ENCODE measurements at places on chromosomes 12 and 14.

GRCh38 chr12:54045401-54045800, 8.2 kb upstream of the HOXC4 start:
- no peak for DNase-seq

DNA sequence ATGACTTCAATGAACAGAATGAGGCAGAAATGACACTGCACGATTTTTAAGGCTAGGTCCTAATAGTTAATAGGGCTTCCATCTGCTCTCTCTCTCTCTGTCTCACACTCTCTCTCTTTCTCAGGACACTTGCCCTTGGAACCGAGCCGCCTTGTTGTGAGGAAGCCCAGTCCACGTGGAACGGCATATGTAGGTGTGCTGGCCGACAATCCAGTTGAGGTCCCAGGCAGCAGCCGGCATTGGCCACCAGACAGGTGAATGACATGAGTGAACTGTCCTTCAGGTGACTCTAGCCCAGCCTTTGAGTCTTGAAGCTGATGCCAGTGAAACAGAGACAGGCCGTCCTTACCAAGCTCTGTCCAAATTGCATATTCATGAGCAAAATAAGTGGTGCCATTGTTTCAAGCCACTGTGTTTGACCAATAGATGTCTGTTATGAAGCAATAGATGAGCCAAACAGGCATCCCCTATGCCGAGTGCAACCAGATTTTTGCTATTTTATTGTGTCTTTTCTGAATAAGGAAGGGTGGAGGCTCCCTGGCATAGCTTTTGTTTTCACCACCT, 217.5 kb upstream of the LHX5 start:
- no peak for DNase-seq

- no peak for DNase-seq
These were observed 3.5 kb downstream of the CPNE6 start for GRCh38 chr14:24074625-24075484.

GRCh38 chr14:53295985-53296582, 143.0 kb upstream of the DDHD1 start:
- DNase-seq = peak; percentile 10

- DNase-seq = no peak
These were observed 2.4 kb downstream of the WASHC3 start for GRCh38 chr12:102059343-102059742.

DNA sequence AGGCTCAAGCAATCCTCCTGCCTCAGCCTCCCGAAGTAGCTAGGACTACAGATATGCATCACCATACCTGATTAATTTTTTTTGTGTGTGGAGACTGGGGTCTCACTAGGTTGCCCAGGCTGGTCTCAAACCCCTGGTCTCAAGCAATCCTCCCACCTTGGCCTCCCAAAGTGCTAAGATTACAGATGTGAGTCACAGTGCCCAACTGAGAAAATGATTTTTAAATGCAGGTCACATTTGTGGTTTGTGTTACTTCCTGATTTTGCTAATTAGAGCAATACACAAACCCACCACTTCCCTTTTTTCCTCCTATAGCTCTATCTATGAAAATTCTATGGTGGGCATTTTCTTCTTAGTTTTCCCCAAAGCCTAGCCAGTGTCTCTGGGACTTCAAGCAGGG, 45.5 kb upstream of the TMEM263 start:
- DNase-seq = no peak

DNA sequence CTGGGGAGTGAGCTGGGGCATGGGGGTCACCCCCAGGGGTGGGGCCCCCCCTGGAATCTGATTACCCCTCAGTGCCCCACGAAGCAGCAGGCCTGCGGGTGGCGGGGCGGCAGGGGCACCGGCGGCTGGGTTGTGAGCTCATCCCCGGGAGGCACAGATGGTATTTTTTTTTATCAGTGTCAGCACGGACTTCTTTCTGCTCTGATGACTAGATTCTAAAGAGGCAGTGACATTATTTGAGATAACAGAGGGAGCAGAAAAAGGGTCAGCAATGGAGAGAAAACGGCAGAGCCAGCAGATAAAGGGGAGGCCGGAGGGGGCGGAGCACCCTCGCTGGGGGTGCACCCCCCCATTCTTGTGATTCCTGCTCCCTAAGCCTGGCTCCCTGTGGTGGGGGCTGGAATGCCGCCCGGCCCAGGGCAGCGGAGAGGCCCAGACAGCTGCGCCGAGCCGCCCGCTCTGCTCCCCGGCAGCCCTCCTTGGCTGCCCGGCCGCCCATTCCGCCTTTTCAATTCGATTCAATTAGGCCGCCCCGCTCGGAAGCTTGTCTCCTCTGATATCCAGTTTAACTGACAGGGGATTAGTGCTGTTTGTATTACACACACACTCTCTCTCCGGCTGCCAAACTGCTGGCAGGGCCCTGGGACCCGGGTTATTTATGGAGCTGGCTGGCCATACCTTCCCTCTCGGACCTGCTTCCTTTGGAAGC, 32.9 kb downstream of the MVK start:
- no peak for DNase-seq

GRCh38 chr12:87690236-87690810, 338.9 kb downstream of the C12orf50 start:
- DNase-seq = no peak

GRCh38 chr14:28515571-28515970, 251.0 kb upstream of the FOXG1 start:
- DNase-seq = no peak

GRCh38 chr14:50025776-50026175, 90.6 kb downstream of the VCPKMT start:
- DNase-seq = no peak

DNA sequence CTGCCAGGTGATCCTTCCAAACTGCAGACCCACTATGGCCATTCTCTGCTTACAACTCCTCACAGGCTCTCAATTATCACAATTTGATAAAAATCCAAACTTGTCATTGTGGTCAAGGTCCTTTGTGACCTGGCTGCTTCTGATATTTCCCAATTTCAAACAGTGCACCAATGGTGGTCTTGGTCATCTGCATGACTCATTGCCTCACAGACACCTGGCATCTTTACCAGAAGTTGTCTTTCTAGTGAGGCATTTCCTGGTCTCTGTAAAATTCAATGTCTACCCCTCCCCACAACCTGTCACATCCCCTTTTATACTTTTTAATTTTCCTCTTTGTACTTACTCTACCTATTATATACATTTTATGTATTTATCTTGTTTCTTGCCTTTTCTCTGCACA, 17.8 kb upstream of the PAPOLA start:
- no peak for DNase-seq

DNA sequence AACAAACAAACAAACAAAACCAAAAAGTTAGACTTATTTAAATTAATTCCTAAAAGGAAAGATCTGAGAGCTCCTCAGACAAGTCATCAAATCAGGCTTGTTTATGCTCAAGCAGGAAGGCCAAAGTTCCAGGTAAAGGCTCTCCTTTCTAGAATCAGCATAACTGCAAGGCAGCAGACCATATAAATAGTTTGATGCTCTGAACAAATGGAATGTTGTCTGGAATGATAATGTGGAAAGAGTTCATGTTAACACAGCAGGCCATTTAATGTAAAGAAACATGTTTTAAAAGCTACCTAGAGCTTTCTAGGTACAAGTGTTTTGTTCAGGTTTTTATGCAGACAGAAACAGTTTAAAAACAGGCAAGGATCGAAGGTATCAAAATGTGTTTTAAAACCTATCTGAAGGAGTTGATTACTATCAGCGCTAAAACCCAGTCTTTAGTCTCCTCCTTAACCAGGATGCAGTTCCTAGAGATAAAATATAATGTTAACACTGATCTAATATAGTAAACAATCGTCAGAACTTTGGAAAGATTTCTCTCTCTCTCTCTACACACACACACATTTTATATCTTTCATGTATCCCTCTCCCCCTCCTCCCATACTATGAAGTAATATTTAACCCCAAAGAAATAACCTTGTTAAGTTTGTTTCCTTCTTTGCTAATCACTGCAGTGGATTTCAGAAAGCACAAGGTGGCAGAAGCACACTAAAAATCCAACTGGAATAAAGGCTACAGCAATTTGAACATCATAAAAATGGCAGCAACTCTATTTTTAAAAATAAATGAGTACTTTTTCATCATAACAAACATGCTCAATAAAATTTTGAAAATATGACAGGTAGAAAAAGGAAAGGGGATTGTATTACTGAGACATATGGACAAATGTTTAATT, 135.5 kb downstream of the PAWR start:
- no peak for DNase-seq

GRCh38 chr14:65223636-65224035, 121.3 kb upstream of the MAX start:
- no peak for DNase-seq

DNA sequence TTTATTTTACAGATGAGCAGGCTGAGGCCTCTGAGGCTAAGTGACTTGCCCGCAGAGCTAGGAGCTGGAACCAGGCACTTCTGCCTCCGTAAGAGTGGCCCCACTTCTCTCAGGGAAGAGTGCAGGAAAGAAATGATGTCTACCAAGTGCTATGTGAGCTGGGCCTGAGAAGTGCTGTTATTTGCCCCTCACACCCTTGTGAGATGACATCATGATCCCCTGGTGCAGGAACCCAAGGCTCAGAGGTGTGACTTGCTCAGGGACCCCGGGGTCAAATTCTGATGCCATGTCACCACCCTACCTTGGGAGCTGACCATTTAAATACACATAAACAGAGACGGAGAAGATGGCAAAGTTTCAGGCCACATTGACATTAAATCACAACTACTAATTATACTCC, 63.7 kb upstream of the DDX11 start:
- no peak for DNase-seq

DNA sequence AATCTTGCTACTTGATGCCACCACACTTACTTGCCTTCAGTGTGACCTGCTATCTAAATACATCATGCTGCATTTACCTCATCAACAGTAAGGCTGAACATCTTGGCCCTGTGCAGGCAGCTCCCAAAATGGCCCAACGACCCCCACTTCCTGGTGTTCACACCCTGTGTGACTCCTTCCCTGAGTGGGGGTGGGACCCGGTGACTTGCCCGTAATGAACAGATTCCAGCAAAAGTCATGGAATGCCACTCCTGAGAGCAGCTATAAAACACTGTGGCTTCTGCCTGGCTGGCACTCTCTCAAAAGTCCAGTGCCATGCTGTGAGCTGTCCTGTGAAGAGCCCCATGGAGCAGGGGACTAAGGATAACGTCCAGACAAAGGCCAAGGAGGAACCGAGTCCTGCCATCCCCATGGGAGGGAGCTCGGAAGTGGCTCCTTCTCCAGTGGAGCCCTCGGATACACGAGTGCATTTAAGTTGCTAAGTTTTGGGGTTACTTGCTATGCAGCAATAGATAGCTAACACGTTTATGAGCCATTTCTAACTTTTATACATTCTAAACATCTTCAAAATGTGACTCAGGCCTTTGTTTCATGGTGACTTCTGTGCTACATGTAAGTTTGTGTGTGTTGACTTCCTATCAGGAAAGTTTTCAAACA, 33.0 kb downstream of the P2RX2 start:
- no peak for DNase-seq

DNA sequence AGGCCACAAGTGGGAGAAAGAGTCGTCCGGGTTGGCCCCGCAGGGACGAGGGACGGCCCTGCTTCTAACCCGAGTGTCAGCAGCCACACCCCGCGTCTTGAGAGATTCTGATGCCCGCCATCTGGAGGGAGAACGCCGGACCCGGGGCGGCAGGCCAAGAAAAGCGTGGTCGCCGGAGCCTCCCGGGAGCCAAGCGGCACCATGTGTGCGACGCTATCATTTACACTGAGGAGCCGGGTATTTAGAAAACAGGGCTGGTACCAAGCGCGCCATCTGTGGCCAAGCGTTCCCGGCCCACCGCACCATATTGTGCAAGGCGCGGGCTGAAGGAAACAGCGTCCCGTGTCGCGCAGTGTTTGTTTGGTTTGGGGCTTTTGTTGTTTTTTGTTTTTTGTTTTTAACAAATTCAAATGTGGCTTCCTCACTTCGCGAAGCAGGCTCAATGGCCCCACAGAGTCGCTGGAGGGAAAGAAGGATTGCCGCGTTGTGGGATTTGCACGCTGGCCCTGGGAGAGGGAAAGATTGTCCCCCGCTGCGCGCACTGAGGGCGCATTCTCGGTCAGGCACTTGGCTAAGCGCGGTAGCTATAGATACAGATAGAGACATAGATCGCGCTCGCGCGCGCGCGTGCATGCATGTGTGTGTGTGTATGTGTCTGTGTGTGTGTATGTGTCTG, 153.8 kb downstream of the BCL11B start:
- DNase-seq = no peak

DNA sequence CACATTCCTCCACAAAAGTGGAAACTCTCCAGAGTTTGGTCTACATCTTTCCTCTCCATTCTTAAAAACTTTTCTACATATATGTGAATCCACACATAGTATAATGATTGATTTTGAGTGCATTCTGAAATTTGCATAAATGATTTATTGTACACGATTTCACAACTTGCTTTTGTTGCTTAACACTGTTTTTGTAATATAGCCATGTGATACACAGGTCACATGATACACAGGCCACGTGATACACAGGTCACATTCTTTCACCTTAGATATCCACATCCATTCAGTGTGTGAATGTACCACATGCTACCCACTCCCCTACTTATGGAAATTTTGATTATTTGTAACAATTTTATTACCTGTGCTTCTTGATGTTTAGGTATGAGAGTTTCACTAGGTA, 319.1 kb downstream of the ZFP36L1 start:
- DNase-seq = no peak

- DNase-seq = no peak
These were observed 150.7 kb upstream of the CPM start for GRCh38 chr12:69083689-69084088.

DNA sequence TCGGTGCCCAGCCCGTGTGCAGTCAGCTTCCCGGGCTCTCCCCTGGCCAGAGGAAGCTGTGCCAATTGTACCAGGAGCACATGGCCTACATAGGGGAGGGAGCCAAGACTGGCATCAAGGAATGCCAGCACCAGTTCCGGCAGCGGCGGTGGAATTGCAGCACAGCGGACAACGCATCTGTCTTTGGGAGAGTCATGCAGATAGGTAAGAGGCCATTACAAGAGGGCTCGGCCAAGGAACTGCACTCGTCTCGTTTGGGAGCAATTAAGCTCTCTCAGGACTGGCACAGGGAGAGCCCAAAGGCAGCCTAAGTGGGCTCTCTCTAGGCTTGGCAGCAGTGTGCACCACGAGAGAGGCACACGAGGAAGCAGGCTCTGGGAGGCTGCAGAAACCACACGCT, 3.7 kb downstream of the WNT5B start:
- DNase-seq = no peak

DNA sequence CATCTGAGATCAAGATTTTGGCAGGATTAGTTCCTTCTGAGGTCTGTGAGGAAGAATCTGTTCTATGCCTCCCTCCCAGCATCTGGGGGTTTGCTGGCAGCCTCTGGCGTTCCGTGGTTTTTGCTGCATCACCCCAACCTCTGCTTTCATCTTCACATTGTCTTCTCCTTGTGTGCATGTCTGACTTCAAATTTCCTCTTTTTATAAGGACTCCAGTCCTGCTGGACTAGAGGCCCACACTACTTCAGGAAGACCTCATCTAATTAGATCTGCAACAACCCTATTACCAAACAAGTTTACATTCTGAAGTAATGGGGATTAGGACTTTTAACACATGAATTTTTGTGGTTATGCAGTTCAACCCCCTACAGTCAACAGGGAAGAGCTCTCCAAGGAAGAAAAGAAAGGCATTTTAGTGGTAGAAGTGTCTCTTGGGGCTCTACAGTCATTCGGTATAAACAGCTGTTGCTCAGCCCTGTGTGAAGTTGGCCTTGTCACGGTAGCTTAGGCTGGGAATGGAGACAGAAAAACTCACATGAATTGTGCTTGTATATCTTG, 89.7 kb downstream of the CAND1 start:
- no peak for DNase-seq

- DNase-seq = no peak
These were observed 1021.9 kb downstream of the LRFN5 start for GRCh38 chr14:42628602-42629001.
